ENCODE measurements at places on chromosomes 6 and 20.

DNA sequence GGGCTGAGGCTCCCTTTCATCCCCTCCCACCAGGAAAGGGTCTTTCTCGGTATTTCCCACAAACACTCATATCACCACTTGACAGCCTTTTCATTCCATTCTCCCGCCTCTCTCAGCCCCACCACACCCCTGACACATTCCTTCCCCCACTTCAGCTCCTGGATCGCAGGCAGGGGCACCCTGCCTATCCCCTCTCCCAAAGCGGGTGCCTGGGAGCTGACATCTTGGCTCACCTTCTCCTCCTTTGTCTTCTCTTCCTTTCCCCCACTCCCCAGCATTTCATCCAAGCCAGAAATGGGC is 10.2 kb upstream of the VEGFA start:
- no peak for DNase-seq

- no peak for DNase-seq
These were observed 9.6 kb downstream of the VSX1 start for GRCh38 chr20:25072226-25072811.

- DNase-seq: no peak
These were observed 55.0 kb downstream of the PROKR2 start for GRCh38 chr20:5261763-5262162.

GRCh38 chr6:91683240-91683639 is 1096.4 kb upstream of the MAP3K7 start:
- DNase-seq: no peak

GRCh38 chr20:44018259-44018941 is 103.7 kb downstream of the TOX2 start:
- DNase-seq: no peak

DNA sequence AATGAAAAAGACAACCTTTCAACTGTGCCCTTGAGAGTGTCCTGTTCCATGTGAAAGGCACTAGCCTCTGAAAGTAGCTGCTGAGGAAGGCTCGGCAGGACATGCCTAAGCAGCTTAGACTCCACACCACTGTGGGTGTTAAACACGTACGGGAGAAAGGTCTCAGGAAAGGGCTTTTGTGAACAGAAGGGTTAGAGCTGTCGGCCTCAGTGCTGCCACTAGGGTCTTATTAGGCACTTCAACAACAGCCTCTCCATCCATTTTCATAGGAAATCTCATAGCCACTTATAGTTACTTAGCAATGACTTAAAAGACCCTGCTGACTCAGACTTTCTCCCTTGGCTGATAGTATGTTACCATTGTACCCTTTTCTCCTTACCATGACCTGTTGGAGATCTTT is 662.8 kb downstream of the TBC1D32 start:
- no peak for DNase-seq

GRCh38 chr6:131762984-131763383 is 44.8 kb upstream of the ENPP1 start:
- DNase-seq: no peak

GRCh38 chr20:2379511-2380229 is 1.0 kb upstream of the TGM6 start:
- peak; percentile 45 for DNase-seq

- DNase-seq: no peak
These were observed 54.5 kb downstream of the TRMT11 start for GRCh38 chr6:126040826-126041225.

DNA sequence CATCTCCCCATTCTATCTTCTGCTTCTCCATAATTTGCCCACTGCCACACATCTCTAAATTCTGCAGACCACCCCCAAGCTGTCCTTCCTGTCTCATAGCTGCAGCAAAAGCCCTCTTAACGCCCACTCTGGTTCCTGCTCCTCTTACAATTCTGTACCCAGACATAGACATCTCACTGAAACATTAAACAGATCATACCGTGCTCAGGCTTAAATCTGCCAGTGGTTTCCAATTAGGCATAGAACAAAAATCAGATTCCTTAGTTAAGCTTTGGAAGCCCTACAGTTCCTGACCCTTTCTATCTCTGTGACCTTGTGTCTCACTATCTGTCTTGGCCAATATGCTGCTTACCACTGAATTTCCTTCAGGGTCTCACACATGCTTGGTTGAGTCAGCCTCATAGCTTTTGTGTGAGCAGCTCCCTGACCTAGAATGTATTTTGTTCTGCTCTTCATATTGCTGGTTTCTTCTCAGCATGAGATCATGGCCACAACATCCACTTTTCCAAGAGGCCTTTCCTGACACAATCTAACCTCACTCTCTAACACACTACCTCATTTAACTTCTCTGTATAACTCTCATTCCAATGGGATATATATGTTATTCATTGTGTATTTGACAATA is 749.7 kb downstream of the MAFB start:
- no peak for DNase-seq

DNA sequence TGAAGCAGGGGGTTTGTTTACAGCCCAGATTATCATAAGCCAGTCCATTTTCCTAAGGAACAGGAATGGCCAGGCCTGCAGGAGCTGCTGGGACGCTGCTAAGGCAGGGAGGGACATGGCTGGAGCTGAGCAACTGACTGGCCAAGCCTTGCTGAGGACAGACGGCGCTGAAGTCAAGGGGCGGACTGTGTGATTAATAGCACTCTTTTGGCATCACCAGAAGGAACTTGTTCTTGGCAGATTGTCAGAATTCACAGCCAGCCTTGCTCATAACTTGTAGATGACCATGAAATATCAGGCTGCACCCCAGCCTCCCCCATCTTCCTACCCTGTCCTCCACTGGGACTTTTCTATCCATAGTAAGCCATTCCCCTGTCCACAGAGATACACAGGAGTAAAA is 218.8 kb upstream of the RNF24 start:
- DNase-seq: no peak

GRCh38 chr20:8234580-8234979 is 102.5 kb downstream of the PLCB1 start:
- DNase-seq: no peak

- DNase-seq: no peak
These were observed 104.2 kb upstream of the DST start for GRCh38 chr6:56746767-56747504.

GRCh38 chr20:58146081-58146745 is 82.2 kb downstream of the ANKRD60 start:
- no peak for DNase-seq

DNA sequence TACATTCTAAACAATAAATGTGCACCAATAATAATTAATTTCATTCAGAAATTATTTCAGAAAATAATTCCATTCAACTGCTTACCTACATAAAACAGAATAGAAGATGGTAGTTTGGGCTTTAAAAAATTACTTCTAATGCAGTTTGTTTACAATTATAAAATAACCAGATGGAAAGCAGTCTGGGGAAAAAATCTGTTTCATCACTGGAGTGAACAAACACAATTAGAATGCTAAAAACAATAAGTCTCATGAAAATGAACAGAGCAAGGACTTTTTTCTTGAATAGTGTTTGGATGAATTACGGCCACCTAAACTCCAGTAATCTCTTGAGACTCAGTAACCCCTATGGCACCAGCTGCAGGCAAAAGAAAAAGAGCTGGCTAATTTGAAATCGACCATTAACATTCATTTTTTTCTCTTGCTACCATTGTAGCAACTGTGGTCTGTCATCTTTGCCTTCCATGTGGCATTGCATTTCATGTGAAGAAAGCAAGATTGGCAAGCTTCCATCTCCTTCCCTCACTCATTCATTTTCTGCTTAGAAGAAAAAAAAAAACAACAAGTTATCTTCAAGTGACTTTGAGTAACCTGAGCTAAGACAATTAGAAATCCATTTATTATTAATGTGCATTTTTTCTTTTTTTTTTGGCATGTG is 88.4 kb upstream of the CEP85L start:
- no peak for DNase-seq

DNA sequence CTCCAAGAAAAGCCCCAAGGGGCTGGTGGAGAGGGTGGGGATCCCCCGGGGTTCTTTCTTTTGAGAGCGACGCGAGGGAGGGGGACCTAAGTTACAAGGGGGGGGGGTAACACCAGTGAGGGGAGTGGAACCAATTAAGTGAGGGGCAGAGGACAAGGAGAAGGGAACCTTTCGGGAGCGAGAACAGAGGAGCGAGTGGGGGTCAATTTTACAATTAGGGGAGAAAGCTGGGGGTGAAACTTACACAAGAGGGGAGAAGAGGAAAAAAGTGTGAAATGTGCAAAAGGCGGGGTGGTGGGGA is 548 bp downstream of the SALL4 start:
- no peak for DNase-seq

- DNase-seq: no peak
These were observed 20.3 kb upstream of the MAPK13 start for GRCh38 chr6:36110050-36110449.

GRCh38 chr6:68013780-68014515 is 621.1 kb upstream of the ADGRB3 start:
- no peak for DNase-seq

DNA sequence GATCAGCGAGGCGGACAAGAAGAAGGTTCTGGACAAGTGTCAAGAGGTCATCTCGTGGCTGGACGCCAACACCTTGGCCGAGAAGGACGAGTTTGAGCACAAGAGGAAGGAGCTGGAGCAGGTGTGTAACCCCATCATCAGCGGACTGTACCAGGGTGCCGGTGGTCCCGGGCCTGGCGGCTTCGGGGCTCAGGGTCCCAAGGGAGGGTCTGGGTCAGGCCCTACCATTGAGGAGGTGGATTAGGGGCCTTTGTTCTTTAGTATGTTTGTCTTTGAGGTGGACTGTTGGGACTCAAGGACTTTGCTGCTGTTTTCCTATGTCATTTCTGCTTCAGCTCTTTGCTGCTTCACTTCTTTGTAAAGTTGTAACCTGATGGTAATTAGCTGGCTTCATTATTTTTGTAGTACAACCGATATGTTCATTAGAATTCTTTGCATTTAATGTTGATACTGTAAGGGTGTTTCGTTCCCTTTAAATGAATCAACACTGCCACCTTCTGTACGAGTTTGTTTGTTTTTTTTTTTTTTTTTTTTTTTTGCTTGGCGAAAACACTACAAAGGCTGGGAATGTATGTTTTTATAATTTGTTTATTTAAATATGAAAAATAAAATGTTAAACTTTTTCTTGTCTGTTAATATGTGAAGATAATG is 2.2 kb downstream of the HSPA1B start:
- DNase-seq: peak; percentile 63

- no peak for DNase-seq
These were observed 524.6 kb upstream of the JARID2 start for GRCh38 chr6:14721103-14721758.

DNA sequence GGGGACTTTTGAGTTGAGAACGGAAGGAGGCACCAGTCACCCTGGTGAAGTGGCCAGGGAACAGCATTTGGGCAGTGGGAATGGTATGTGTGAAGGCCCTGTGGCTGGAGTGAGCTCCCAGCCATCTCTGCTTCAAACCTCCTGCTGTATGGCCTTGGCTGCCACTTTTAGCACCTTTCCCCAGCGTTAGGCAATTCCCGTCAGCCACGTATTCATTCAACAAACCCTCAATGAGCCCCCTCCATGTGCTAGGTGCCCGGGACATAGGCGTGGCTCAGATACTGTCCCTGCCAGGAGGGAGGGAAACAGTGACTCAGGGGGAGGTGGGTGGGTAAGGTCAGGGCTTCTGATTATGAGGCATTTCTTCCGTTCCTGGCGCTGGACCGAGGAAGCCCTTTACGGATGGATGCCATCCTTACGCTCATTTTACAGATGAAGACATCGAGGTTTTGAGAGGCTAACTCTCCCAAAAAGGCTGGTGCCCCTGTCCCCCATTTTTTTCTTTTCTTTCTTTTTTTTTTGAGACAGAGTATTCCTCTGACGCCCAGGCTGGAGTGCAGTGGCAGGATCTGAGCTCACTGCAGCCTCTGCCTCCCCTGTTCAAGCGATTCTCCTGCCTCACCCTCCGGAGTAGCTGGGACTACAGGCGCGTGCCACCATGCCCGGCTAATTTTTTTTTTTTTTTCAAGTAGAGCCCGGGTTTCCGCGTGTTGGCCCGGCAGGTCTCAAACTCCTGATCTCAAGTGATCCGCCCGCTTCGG is 37.5 kb downstream of the SRC start:
- DNase-seq: no peak

GRCh38 chr20:24098886-24099285 is 110.3 kb upstream of the GGTLC1 start:
- no peak for DNase-seq

DNA sequence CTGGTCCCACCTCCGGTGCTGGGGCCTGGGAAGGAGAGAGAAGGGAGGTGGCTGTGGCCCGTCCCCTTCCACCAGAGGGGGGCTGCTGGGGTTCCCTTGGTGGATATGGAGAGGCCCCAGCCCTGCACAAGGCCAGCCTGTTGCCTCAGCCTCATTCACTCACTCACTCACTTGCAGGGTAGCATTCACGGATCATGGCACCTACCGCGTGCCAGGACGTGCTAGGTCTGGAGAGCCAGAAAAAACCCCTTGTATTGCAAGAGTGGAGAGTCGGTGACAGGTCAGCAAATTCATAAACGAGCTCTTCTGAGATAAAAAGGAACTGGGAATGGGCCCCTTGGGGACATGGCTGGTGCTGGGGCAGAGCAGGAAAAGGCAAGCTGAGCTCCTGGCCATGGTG is 6.4 kb upstream of the ZBTB46 start:
- DNase-seq: no peak

DNA sequence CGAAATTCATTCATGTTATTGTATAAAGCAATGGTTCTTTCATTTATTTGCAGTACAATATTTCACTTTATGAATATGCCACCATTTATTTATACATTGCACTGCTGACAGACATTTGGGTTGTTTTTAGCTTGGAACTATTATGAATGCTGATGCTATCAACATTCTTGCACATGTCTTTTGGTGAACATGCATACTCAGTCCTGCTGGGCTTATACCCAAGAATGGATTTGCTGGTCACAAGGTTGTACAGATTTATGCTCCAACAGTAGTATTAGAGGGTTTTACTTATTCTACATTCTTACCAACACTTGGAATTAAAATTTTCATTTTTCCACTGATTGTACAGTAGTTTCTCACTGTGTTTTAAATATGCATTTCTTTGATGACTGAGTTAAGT is 126.2 kb downstream of the PTPRK start:
- no peak for DNase-seq

- DNase-seq: no peak
These were observed 74.5 kb upstream of the GGTLC1 start for GRCh38 chr20:24063100-24063499.

GRCh38 chr6:23611776-23612381 is 514.1 kb upstream of the NRSN1 start:
- DNase-seq: no peak
